Pons (tissue), 1 donor: ENCODE measurements at places on chromosomes 13 and 19.
A peak's percentile ranks its signal among the peaks of the same experiment; 100 is the strongest.

DNA sequence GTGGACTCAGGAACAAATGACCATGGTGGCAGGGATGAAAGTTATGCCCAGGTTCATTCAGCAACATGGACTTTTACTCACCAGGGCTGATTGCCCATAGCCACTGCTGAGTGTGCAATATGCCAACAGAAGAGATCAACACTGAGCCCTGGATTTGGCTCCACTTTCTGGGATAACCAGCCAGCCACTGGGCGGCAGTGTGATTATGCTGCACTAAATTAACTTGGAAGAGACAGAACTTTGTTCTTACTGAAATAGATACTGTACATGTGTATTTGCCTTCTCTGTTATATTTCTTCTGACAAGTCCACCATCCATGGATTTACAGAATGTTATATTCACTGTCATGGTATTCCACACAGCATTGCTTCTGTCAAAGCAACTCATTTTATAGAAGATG, 257.4 kb downstream of the TDRD3 start:
- peak; percentile 68 for DNase-seq

- no peak for DNase-seq
Measured at GRCh38 chr13:47696674-47697073, 304.4 kb downstream of the SUCLA2 start.

DNA sequence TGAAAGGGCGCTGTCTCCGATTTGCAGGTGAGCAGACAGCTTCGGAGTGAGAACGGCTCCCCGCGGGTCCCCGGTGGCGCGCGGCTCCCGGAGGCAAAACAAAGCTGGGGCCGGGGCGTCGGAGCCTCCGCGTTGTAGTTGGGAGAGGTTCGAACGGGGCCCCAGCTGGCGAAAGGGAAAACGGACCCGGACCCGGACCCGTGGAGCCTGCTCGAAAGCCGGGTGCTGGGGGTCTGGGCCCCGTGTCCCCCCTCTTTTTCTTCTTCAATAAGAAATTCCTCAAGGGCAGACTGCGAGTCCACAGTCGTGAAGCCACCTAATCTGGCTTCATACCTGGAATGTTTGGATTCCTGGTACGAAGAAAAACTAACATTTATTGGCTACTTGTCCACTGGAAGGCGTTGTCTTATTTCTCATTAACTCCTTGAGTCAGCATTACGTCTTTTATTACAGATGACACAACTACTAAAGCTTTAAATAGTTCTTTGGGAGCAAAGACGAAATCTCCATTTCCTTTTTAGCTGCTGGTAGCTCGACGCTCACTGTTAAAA, 632 bp upstream of the MTIF3 start:
- peak; percentile 39 for DNase-seq

DNA sequence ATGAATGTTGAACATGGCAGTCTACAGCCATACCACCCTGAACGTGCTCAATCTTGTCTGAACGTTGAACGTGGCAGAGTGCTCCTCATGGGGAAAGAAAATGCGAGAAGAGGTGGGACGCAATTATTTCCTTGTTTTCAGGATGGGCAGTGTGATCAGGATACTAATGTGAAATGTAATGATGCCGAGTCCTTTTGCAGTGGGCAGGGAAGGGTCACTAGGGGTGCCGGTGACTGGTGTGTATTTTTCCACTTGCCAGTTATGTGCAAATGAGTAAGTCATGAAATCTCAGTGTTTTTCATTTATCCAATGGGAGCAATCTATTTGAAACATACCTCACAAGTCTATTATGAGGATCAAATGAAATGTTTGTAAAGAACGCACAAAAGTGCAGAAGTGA, 84.8 kb downstream of the LNX2 start:
- no peak for DNase-seq

DNA sequence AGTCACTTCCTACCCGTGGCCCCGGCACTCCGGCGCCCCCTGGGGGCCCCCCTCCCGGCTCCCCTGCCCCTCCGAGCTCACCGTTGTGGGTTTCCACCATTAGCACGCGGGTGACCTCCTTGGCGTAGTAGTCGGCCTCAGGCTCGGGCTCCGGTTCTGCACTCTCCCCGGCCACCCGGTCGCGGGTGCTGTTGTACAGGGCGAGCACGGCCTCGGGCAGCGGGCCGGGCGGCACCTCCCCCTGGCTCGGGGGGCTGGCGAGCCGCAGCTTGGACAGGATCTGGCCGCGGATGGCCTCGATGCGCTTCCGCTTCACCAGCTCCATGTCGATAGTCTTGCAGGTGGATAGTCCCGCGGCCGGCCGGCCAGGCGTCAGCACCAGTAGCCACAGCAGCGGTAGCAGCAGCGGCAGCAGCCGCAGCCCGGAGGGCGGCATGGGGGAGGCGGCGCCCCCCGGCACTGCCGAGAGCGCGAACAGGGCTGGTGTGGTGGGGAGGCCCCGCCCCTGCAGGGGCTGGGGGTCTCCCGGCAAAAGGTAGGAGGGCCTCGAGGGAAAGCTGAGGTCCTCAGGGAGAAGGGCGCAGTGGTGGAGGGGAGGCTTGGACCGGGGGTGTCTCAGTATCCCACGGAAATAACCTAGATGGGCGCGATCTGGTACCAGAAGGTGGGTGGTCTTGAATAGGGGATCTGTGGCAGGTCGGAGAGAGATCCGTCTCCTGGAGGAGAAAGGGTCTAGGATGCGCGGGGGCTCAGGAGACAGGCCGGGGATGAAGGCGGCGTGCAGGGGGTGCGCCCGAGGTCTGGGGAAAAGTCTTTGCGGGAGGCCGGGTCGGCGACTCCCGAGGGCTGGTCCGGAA, 885 bp downstream of the TGFB1 start:
- DNase-seq, result peak; percentile 25

- no peak for DNase-seq
Measured at GRCh38 chr13:39524795-39525194, 78.2 kb downstream of the LHFPL6 start.

GRCh38 chr13:32309312-32310133, 5.6 kb downstream of the ZAR1L start:
- no peak for DNase-seq
